HTR-8/SVneo (cell line): ENCODE measurements at places on chromosomes 4 and X.

GRCh38 chr4:80305466-80305865, 30.1 kb upstream of the CFAP299 start:
- DNase-seq: no peak

GRCh38 chr4:112564706-112565270, 48.8 kb upstream of the NEUROG2 start:
- no peak for DNase-seq

DNA sequence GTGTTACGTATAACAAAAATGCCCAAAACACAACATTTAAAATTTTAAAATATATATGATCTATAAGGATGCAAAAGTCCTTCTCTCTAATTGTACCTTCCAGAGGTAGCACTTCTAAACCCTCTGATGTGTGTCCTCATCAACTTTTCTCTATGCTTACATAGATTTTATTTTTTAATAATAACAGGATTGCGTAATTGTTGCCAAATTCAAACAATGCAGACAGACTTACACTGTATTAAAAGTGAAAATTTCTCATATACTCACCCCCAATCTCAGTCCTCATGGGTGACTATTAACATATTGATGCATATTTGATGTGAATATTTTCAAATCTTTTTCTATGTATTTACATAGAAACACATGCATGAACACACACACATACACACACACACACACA, 144.0 kb downstream of the RBMX2 start:
- no peak for DNase-seq

DNA sequence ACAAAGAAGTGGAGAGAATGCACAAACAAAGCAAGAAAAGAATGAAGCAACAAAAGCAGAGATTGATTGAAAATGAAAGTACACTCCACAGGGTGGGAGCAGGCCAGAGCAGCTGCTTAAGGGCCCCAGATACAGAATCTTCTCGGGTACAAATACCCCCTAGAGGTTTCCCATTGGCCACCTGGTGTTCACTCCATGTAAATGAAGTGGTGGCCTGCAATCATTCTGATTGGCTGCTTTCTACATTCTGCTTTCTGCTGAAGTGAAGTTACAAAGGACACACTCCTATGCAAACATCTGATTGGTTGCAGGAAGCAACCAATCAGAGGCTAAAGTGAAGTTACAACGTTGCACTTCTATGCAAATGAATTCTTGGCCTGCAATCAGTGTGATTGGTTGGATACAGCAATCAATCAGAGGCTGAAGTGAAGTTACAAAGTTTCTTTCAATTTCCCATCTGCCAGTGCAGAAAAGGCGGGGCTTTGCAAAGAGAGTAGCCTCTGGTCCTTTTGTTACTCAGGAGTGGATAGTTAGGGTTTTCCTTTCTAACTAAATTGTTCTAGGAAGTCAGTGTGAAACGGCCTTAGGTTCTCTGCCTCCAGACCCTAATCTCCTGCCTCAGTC, 19.0 kb upstream of the GPC4 start:
- no peak for DNase-seq

DNA sequence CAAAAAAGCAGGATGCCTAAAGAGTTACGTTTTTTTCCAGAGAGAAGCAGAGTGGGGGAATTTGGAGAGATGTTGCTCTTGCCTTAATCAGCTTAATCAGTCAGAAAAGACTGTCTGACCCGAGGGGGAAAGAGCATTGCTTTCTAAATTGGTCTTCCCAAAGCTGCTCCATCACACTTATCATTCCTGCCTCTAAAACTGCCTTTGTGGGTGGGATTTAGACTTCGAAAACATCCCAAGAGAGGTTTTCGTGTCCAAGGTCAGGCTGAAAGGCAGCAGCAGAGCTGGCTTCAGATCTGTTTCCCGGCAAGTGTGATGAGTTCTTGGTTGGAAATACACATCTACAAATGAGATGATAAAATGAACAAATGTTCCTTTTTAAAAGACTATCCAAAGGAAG, 155.2 kb downstream of the SH2D1A start:
- no peak for DNase-seq

DNA sequence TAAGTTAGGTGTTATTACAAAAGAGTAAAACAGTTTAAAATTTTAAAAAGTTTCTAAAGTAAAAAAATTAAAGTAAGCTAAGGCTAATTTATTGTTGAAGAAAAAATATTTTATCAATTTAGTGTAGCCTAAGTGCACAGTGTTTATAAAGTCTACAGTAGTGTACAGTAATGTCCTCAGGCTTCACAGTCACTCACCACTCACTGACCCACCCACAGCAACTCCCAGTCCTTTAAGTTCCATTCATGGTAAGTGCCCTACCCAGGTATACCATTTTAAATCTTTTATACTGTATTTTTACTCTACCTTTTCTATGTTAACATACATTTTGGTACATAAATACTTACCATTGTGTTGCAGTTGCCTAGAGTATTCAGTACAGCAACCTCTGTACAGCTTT, 120.3 kb upstream of the DKK2 start:
- DNase-seq: no peak

DNA sequence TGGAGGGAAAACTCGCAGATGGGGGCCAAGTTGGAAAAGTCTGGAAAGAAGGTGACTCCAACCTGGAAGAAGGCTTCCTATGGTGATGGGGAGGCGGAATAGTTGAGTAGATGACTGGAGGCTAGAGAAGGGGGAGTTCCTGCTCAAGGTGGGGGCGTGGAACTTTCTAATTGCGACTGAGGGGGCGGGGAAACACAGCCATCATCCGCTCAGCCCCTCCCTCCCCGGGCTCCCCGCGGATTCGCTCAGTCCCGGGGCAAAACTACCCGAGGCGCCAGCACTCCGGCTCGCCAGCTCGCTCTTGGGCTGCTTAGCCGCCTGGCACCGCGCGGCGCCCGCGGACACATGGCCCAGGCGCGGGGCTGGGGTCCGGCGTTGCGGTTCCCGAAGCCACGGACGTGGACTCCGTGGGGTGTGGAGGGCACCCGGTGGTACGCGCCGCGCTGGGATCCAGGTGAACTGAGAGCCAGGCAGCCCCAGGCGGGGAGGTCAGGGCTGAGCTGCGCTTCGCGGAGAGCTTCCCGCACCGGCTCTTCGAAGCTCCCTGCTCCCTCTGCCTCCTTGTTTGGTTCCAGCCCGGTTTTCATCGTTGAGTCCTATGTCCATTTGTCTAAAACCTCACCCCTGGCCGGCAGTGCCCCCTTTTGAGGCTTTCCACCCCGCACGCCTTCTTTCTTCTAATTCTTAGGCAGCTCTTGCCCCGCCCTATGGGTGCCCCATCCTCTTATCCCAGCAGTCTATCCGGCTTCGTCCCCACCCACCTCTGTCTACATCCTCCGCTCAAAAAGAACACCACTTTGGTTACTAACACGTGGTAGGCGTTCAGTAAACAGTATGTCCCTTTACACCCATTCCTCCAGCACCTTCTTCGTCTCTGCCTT, 38.9 kb downstream of the STARD8 start:
- no peak for DNase-seq

- no peak for DNase-seq
Measured at GRCh38 chr4:5722328-5722727, 11.3 kb downstream of the EVC start.

DNA sequence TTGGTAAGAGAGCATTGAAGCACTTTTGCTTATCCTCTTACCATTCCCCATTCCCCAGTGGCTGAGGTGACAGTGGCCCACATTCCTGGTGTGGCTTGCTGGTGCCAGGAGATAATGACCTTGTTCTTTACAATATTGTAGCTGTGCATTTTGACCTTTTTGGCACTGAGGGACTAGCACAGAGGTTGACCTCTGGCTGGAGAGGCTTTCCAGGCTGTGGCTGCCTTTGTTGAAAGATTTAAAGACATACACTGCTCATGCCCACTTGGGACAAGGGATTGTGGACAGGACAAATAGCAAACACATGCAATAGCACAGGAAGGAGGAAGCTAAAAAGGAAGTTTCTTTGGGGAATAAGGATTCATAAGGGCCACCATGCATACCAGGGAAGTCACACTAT, 65.4 kb downstream of the ARHGEF9 start:
- DNase-seq: no peak

- DNase-seq: no peak
Measured at GRCh38 chr4:2871466-2871865, 27.8 kb downstream of the ADD1 start.

DNA sequence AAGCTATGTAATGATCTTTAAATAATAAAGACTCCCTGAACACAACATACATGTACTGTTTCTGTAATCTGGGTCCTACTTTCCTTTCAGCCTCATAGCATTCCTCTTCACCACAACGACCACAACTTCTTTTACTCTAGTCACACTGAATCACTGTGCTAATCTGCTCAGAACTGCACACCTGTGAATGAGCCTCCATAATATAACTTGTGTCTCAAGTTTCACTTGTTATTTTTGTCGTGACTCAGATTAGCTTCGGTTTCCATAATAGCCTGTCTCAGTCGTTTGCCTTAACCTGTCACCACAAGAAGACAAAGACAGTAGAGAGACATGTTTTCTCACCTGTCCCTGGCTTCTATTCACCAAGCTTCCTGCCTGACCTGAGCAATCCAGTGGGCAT, 61.8 kb downstream of the MAGED1 start:
- DNase-seq: no peak

DNA sequence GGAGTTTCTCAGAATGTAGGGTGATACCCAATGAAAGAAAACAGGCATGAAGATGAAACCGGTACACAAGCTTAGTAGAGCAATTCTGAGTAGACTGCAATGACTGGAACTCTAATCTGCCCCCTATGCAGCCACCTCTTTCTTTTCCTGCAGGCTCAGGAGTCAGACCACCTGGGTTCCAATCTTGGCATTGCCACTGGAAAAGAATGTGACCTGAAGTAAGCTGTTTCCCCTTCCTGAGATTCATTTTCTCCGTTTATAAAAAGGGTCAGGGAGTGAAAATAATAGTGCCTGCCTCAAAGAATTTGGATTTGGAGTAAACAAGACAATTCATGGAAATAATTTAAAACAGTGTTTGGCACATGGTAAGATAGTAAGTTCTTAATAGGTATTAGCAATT, 1464.0 kb downstream of the PCDH7 start:
- no peak for DNase-seq

DNA sequence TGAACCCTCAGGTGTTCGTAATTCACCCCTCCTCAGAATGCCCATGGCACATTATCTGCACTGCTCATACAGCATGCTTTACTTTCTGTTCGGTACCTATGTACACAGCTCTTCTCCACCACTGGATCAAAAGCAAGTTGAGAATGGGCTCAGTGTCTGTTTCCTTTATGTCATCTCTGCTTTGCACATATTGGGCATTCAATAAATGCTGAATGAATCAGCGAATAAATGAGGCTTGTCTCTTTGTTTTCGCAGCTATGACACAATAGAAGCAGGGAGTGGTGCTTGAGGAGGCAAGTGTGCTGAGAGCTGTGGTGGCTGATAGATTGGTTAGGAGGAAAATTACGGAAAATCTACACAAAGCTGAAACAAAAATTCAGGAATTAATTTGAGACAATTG, 109.1 kb upstream of the VMA21 start:
- no peak for DNase-seq

GRCh38 chr4:90715242-90715641, 588.0 kb downstream of the CCSER1 start:
- no peak for DNase-seq

- no peak for DNase-seq
Measured at GRCh38 chrX:36573720-36574119, 434.4 kb upstream of the FAM47C start.

- DNase-seq: no peak
Measured at GRCh38 chr4:34289489-34289888, 1954.8 kb downstream of the ARAP2 start.

GRCh38 chr4:174663216-174663615, 140.9 kb upstream of the HPGD start:
- no peak for DNase-seq

DNA sequence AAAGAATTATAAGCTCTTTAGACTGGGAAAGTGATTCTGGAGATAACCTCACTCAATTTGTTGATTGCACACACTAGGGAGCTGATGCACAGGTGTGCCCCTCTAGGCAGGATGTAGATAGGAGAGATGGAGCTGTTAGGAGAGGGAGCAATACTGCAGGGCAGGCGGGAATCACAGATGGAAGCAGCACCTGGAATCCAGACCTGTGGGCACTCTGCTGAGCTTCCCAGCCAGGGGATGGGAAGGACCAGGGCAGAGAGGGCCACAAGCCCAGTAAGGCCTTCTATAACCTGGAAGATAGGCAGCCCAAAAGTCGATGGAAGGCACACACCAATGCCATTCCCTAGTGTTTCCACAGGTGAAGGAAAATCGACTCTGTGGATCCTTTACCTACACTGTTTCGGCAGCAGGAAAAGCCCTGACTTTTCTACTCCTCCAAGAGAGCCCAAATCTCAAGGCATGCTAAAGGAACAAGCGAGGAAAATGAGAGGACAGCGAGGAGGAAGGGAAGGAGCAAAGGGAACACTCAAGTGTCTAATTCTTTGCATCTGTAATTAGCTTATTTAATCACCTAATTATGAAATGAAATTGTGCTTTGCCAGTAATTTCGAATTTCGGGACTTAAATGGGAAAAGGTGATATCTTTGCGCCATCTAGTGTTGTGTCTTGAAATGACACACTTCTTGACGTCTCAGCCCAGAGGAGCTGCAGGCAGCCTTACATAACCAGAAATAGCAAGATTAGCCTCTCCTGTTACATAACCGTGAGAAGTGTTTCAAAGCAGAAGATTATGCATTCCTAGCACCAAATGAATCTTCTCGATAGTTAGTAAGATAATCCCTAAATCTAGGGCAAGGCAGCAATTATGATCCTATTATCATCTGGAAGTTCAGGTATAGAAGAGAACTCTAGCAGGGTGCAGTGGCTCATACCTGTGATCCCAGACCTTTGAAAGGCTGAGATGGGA, 31.0 kb upstream of the TLR3 start:
- peak; percentile 79 for DNase-seq

GRCh38 chrX:130098210-130098552, 12.1 kb downstream of the ELF4 start:
- no peak for DNase-seq

GRCh38 chrX:23902419-23902818, 5.3 kb downstream of the APOO start:
- peak; percentile 61 for DNase-seq

GRCh38 chr4:16916719-16917337, 18.4 kb upstream of the LDB2 start:
- DNase-seq: peak; percentile 34

GRCh38 chr4:80422727-80423404, 87.3 kb downstream of the CFAP299 start:
- DNase-seq: no peak

GRCh38 chr4:168434993-168435392, 45.3 kb downstream of the DDX60L start:
- no peak for DNase-seq

DNA sequence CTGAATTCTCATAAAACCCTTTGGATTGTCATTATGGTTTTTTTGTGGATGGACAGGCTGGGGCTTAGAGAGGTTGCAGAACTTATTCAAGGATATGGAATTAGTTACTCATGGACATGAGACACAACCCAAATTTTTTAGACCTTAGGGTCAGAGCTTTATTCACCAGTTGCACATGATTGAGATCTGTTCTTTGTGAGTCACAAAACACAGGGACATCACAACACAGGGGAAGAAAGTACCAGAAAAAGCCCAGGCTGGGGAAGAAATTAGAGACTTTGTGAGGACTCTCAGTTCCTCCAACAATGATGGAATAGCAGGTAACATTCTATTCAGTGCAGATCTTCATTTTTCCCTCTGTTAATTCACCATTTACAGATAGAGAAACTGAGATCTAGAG, 602.4 kb upstream of the CPEB2 start:
- DNase-seq: no peak
